ENCODE measurements at places on chromosomes 3 and 15.
A peak's percentile ranks its signal among the peaks of the same experiment; 100 is the strongest.

GRCh38 chr15:62624547-62625378 lies 417.8 kb upstream of the TPM1 start:
- DNase-seq = no peak

GRCh38 chr3:109070211-109070610 lies 47.7 kb downstream of the MORC1 start:
- no peak for DNase-seq

GRCh38 chr3:184353546-184353941 lies 7.9 kb downstream of the CLCN2 start:
- no peak for DNase-seq

GRCh38 chr3:129606636-129607390 lies at the start of gene PLXND1:
PLXND1 (minus strand) TSS chr3:129606676; CDS start chr3:129606639, 37 bp downstream.
- DNase-seq = peak; percentile 76

DNA sequence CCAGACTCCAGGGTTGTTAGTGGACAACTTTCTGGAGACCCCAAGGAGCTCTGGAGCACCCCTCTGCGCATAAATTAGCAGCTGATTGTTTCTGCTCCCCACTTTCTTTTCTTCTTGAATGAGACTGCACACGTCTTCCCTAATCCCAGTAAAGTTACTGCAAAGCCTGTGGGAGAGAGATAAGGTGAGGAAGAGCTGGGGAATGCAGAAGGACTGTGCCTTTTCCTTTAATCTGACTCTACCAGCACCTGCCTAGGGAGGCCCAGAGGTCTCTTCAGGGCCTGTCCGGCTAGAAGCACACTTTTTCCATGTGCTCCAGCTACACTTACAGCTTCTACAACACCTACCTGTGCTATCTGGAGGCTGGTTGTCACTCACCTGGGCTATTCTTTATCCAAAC lies 143.8 kb downstream of the KCNMB2 start:
- DNase-seq = no peak

GRCh38 chr3:140421884-140422283 lies 256.0 kb upstream of the TRIM42 start:
- DNase-seq = no peak

- peak; percentile 22 for DNase-seq
Observed at GRCh38 chr15:100918690-100919480, at the start of gene LRRK1. LRRK1 (plus strand) TSS chr15:100919357; CDS start chr15:100924633, 5,276 bp downstream.

GRCh38 chr3:107979538-107979937 lies 111.3 kb downstream of the CD47 start:
- DNase-seq = no peak

DNA sequence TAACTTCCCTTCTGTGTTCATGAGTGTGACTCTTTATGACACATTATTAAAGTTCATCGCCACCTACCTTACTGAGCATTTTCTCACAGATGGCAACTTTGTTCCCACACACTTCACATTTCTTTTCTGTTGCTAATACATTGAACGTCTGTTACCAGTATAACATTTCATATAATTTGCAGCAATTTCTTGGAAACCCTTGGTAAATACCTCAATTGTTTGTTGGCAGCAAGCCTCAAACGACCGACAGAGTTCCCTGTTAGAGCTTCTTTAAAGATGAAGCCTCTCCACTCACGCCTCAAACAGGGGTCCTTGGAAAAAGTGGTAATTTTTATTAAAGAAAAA lies 3.2 kb upstream of the CHSY1 start:
- no peak for DNase-seq

DNA sequence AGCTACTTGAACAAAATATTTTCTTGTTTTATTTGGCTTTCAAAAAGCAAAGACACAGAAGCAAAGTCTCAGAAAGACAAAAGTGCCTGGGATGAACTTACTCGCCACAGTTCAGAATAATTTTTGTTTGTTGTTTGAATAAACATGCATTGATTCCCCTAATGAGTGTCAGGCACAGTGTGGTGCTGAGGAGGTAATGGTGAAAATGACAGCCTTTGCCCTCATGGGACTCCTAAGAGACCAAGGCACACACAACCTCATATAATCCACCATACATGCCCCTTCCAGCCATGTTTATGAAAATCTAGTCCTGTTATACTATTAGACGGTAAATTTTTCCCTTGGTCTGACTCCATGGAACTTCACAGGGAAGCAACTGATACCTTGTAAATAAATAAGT lies 2.5 kb downstream of the GOLIM4 start:
- no peak for DNase-seq

GRCh38 chr3:56633602-56634535 lies 49.2 kb downstream of the TASOR start:
- DNase-seq = no peak

- no peak for DNase-seq
Observed at GRCh38 chr15:78508272-78508671, 895 bp downstream of the HYKK start.

DNA sequence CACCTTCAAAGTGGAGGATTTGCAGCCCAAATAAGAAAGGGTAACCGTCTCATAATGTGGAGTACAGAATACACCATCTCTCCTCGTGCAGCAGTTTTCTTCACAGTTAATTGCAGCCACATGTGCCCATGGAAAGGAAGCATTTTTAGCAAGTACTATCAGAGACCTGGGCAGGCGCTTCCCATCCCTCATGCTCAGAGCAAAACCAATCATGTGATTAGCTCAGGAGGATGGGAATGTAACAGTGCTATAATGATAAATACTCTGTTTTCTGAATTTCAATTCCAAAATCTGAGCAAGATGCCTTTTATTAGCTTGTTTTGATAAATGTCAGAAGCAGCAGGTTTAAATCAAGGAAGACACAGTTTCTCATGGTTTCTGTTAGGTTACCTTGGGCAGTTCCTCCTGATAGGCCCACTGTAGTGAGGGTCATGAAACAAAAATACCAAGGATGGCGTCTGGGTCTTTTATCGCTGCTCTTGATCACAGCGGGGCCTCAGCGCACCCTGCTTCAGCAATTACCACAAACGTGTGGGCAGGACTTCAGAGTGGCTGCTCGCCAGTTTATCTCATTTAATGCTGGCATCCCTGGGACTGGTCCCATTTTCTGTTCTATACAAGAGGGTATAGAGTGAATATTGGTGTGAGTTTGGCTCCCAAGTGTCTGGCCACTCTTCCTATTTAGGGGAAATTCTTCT lies 92.6 kb upstream of the VGLL4 start:
- DNase-seq = no peak

DNA sequence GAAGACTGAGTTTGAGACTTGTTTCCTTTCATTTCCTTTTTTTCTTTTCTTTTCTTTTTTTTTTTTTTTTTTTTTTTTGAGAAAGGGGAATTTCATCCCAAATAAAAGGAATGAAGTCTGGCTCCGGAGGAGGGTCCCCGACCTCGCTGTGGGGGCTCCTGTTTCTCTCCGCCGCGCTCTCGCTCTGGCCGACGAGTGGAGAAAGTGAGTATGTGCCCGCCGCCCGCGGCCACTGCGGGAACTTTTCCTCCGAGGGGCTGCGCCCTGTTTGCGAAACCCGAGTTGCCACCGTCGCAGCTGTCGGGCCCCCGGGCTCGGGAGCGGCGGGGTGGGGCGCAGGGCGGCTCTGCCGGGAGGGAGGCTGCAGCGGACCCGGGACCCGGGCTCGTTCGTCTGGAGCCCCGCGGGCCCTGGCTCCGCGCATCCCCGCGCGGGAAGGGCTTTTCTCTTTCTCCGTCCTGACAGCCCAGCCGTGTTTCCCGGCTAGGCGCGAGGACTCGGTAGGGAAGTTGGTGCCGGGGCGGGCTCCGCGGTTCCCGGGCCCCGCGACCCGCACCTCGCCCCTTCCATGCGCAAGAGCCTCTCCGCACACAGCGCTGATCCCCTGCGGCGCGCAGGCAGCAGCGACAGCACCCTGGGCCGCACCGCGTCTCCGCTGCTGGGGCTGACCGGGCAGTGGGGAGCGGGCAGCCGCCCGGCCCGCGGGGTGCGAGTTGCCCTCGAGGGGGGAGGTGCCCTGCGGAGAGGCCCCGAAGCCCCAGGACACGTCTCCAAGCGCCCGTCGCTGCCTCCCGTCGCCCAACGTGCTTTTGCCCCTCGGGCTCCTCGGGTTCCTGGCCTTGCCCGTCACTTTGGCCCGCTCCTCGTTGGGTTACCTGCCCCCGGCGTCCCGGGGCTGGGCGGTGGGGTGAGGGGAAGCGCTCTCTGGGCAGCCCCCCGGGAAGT lies 1.4 kb downstream of the IGF1R start:
- DNase-seq = no peak

- no peak for DNase-seq
Observed at GRCh38 chr3:145698250-145698649, 462.7 kb downstream of the PLOD2 start.
